ENCODE measurements at places on chromosomes 6 and 20. TPM values are rescaled to one million over a fixed set of nuclear protein-coding genes. Genes with fewer than 3 reads are reported as not detected.

GRCh38 chr20:48166082-48166835, 381.0 kb upstream of the SULF2 start:
- no peak for DNase-seq
- no peaks in the 10 kb centered on the region for H3K36me3 ChIP-seq
- H3K4me3 ChIP-seq, result no peak overlapping the region
- H3K4me1 ChIP-seq, result no peaks in the 10 kb centered on the region

DNA sequence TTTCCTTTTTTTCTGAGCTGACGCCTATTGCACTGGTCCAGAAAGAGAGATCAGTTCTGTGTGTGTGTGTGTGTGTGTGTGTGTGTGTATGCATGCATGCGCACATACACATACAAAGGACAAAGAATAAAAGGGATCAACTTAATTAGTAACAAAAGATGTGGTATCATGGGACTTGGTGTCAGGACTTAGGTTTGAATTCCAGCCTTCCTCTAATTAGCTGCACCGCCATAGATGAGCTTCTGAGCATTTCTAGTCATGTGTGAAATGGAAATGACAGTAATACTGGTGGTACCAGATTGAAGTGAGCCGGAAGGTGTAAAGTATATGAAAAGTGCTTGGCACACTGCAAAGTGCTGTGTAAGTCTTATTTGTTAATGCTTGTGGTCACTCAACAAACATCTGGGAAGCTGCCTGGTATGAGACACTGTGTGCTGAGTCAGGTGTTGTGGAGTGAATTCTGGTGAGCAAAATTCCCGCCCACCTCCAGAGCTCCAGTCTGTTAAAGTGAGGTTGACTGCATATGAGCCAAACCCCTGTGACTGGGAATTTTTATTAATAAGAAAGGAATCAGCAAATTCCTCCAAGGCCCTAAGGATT, 12.4 kb downstream of the DAAM2 start:
- no peak overlapping the region for H3K4me3 ChIP-seq
- H3K4me1 ChIP-seq, result peaks cover 8% of the 10 kb centered on the region
- H3K36me3 ChIP-seq, result no peaks in the 10 kb centered on the region
- DNase-seq, result no peak

DNA sequence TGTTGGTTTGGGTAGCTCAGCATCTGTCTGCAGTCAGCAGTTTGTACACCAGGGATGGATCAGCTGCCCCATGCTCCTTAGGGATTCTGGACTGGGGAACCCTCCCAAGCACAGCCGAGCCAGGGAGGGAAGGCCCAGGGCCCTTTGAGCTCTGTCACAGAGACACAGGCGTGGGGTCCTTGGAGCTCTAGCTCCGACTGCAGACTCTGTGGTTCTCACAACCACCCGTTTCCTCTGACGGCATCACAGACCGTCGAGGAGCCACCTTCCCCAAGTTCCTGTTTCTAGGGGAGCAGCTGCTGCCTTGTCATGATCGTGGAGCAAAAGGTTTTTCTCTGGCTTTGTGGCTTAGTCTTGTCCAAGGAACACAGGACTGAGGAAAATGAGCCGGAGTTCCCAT, at the start of gene SLA2:
Gene SLA2 (minus strand): TSS at position 199 of the 400 bp plus-strand sequence. CDS start 4,861 bp downstream, outside the sequence.
- no peak within 1 kb of the TSS for H3K4me3 ChIP-seq
- H3K27ac ChIP-seq, result no peak within 1 kb of the TSS
- H3K36me3 ChIP-seq, result no peaks in the 10 kb centered on the region
- no peak for DNase-seq
- H3K27me3 ChIP-seq, result no peaks in the 10 kb centered on the region
- no peaks in the 10 kb centered on the region for H3K4me1 ChIP-seq

DNA sequence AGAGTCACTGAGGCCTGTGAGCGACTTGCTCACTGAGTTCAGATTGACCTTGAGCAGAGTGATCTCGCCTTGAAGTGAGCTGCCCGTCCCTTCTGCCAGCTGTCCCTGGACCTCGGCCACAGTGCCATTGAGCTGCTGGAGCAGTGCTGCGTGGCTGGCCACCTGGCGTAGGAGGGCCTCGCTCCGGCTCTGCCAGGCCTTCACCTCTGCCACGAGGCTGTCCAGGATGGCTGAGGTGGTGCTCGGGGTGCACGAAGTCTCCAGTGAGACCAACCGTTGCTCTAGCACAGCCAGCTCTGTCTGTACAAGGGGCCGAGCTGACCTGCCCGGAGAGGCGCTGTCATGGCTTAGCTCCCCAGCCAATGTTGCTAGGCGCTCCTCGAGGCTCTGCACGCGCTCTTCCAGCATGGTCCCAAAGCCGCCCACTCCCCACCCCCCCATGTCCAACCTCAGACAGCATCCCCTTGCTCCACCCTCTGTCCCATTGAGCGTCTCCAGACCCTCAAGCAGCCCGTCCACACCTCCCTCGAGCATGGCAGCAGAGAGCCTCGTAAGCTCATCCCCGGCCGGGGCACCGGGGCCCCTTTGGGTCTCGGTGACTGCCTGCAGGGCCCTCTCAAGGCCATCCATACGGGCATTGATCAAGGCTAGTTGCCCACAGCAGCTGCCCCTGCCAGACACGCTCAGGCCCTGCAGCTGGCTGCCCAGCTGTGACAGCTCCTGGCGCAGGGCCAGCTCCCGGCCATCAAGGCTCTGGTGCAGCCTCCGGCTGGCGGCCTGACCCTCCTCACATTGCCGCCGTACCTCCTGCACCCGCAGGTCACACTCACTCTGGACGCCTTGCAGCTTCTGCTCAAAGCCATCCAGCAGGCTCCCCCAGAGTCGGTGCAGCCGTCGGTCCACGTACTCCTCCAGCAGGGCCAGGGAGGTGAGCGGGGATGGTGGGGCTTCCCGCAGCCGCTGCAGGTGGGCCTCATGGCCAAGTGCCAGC, 4.6 kb downstream of the EMILIN3 start:
- no peak for DNase-seq
- no peak overlapping the region for H3K4me3 ChIP-seq
- no peaks in the 10 kb centered on the region for H3K36me3 ChIP-seq
- no peaks in the 10 kb centered on the region for H3K4me1 ChIP-seq
- H3K27ac ChIP-seq, result no peak overlapping the region

GRCh38 chr6:169194737-169195136, 58.9 kb downstream of the THBS2 start:
- no peaks in the 10 kb centered on the region for H3K27me3 ChIP-seq
- no peaks in the 10 kb centered on the region for H3K36me3 ChIP-seq
- no peaks in the 10 kb centered on the region for H3K4me1 ChIP-seq
- no peak overlapping the region for H3K27ac ChIP-seq

DNA sequence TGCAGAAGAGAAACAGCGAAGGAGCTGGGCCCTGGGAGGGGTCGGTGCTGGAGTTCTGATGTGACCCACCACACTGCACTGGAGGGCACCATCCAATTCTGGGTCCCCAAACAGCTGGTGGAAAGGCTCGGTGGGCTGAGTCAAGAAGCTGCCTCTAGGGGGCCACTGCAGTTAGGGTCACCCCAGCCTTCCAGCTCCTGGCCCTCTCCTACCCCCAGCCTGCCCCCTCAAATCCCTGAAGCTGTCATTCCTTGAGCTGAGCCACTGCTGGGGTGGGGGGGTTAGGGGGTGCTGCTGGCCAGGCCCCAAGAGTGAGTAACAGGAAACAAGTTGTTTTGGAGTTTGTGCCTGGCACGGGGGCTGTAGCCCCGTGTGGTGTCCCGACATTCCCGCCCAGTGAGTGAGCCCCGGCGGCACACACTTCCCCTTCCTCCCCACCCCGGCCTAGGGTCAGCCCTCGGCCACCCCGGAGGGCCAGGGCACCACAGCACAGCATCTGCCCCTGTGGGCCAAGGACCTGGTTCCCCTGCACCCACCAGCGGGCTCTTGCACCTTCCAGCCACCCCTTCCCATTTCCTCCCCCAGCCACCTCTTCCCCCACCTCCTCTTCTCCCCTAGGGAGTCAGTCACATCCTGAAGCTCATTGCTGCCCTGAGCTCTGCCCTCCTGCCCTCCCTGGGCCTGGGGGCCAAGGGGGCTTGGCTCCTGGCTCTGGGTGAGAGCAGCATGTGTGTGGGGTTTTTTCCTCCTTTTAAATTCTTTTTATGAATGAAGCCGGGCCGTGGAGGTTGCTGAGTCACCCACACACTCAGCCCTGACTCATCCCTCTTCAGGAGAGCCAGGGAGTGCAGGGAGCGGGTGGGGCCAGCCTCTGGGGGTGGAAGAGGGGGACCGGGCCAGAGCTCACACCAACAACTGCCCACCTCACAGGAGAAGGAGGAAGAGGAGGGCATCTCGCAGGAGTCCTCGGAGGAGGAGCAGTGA, 4.6 kb downstream of the SMIM29 start:
- H3K36me3 ChIP-seq, result no peaks in the 10 kb centered on the region
- H3K27ac ChIP-seq, result no peak overlapping the region
- no peak overlapping the region for H3K4me3 ChIP-seq
- no peaks in the 10 kb centered on the region for H3K27me3 ChIP-seq
- H3K4me1 ChIP-seq, result no peaks in the 10 kb centered on the region

- H3K27ac ChIP-seq, result no peak overlapping the region
- H3K36me3 ChIP-seq, result no peaks in the 10 kb centered on the region
- no peak overlapping the region for H3K4me3 ChIP-seq
Measured at GRCh38 chr6:38213251-38213658, 393.7 kb downstream of the ZFAND3 start.

DNA sequence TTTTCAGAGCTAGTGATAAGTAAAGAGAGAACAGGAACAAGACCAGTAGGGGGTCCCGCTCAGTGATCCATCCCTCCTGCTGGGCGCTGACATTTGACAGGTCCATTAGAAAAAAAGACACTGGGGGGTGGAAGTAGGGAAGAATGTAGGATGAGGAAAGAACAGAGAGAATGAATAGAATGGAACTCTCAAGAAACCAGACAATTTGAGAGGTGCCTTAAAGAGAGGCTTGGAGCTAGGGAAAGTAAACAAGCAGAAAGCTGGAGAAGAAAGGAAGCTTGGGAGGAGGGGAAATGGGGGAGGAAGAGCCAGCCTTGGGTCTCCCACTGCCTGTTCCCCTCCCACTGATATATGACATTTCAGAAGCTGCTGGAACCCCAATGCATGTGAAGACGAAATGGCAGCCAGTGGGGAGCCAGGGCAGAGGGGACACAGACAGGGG, 8.4 kb downstream of the GABBR1 start:
- no peak for DNase-seq
- H3K27me3 ChIP-seq, result no peaks in the 10 kb centered on the region
- H3K4me3 ChIP-seq, result no peak overlapping the region
- no peak overlapping the region for H3K27ac ChIP-seq

DNA sequence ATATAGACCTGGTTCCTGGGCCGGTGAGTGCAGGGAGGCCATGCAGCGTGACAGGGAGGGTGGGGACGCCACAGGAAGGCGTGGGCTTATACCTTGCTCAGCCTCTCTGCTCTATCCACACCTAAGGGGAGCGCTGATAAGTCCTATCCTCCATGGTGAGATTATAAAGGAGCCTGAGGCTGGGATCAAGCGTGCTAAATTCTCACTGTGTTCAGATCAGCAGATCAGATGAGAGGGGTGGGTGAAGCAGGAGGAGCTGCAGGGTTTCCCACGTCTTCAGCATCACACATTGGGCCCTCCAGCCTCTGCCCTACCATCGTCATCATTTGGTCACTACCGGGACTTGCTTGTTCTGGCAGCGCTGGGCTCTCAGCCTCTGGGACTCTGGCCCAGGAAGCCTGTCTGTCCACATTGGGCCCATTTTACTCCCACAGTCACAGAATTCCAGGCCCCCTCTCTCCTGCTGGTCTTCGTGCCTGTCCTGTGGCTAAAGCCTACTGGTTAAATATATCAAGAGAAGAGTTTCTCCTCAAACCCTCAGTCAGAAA, 29.1 kb upstream of the PDE10A start:
- no peaks in the 10 kb centered on the region for H3K4me1 ChIP-seq
- H3K36me3 ChIP-seq, result no peaks in the 10 kb centered on the region
- H3K27ac ChIP-seq, result no peak overlapping the region
- no peak overlapping the region for H3K4me3 ChIP-seq
- no peak for DNase-seq

DNA sequence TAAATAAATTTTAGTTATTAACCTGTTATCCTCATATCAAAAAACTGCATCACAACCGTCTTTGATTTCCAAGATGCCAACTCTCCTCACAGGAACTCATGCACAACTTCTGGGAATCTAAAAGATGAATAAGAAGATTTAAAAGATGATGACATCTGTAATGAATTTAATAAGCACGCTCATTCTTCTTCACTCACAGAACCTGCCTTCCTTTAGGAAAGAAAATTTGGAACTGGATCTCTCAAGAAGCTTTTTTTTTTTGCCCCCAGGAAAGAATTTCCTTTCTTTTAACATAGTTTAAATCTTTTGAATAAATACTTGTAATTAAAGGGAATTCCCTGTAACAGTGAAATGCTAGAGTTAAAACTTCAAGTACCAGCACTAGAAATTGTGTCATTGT, 161.5 kb downstream of the HIVEP2 start:
- H3K4me1 ChIP-seq, result no peaks in the 10 kb centered on the region
- no peak for DNase-seq
- H3K36me3 ChIP-seq, result no peaks in the 10 kb centered on the region

- H3K27me3 ChIP-seq, result no peaks in the 10 kb centered on the region
- H3K4me1 ChIP-seq, result no peaks in the 10 kb centered on the region
- DNase-seq, result no peak
- no peak overlapping the region for H3K4me3 ChIP-seq
- H3K27ac ChIP-seq, result no peak overlapping the region
- H3K36me3 ChIP-seq, result no peaks in the 10 kb centered on the region
Measured at GRCh38 chr6:81849248-81849647, 96.8 kb upstream of the TENT5A start.

GRCh38 chr20:51510936-51511605, 31.4 kb downstream of the NFATC2 start:
- no peak overlapping the region for H3K4me3 ChIP-seq
- no peak for DNase-seq
- H3K4me1 ChIP-seq, result no peaks in the 10 kb centered on the region
- H3K27me3 ChIP-seq, result no peaks in the 10 kb centered on the region
- no peak overlapping the region for H3K27ac ChIP-seq

The TMEM200A gene
- total RNA-seq, result 2.0 TPM

The HIVEP2 gene
- 8.7 TPM for total RNA-seq

The HLA-DMB gene
- 42.6 TPM for total RNA-seq

The FAM209B gene
- not detected for total RNA-seq

The VSX1 gene
- total RNA-seq, result 0.31 TPM

The STMND1 gene
- 1.3 TPM for total RNA-seq

The FGD2 gene
- 0.98 TPM for total RNA-seq

The WFDC12 gene
- total RNA-seq, result not detected

The LY6G5B gene
- total RNA-seq, result 4.7 TPM

The MUC22 gene
- total RNA-seq, result not detected

The COQ3 gene
- 1.9 TPM for total RNA-seq

The MUCL3 gene
- not detected for total RNA-seq

The CYP21A2 gene
- total RNA-seq, result 1.5 TPM

The GRIK2 gene
- 2.5 TPM for total RNA-seq

The CCN6 gene
- total RNA-seq, result not detected

The LRFN2 gene
- total RNA-seq, result 0.23 TPM
